ENCODE measurements at places on chromosomes 16 and 17. TPM values are rescaled to one million over a fixed set of nuclear protein-coding genes. Genes with fewer than 3 reads are reported as not detected.

- peaks cover 20% of the 10 kb centered on the region for H3K4me1 ChIP-seq
- no peak overlapping the region for H3K27ac ChIP-seq
- peaks cover 2% of the 10 kb centered on the region for H3K27me3 ChIP-seq
- no peak overlapping the region for H3K4me3 ChIP-seq
- DNase-seq: no peak
Measured at GRCh38 chr16:90044111-90044551, 24.9 kb upstream of the DBNDD1 start.

Gene CLDN6
- not detected for total RNA-seq

DNA sequence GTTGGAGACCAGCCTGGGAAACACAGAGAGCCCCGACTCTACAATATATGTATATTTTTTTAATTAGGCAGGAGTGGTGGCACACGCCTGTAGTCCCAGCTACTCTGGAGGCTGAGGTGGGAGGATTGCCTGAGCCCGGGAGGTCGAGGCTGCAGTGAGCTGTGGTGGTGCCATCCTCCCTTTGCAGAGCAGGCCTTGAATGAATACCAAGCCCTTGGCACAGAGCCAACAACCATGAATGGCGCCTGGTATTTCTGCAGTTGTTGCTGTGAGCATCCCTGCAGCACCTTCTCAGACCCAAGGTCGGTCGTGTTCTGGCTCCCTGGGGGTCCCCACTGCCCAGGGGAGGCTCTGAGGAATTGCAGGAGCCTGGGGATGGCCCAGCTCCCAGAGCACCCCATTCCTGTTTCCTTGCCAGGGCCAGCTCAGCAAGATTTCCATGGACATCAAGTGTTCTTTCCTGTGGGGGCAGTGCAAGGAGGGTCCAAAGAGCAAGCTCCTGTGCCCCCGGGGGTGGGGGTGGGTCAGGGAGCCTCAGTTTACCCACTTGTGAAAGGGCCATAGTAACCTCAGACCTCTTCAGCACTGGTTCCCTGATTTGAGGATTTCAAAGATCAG lies 25.6 kb upstream of the RMI2 start:
- H3K36me3 ChIP-seq: no peaks in the 10 kb centered on the region
- H3K4me1 ChIP-seq: peaks cover 18% of the 10 kb centered on the region
- DNase-seq: peak; percentile 39

DNA sequence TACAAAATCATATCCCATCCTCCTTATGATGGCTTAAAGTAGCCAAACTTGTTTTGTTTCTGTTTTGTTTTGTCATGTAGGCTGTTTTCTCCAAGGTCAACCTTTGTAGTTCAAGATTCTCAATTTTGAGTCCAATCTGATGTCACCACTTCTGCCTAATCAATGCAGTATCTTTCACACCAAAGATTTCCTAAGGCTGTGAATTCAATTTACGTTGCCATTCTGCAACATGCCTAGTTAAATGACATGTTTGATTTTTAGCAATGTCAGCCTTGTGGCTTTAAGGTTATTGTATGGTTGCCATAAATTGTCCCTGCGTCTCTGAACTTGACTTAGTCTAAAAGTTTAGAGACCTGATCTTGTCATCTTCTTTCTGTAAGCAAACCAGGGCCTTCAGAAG lies 20.4 kb downstream of the ZNF213 start:
- H3K4me1 ChIP-seq: peaks cover 51% of the 10 kb centered on the region
- peaks cover 25% of the 10 kb centered on the region for H3K27me3 ChIP-seq
- H3K4me3 ChIP-seq: no peak overlapping the region
- H3K36me3 ChIP-seq: no peaks in the 10 kb centered on the region
- no peak overlapping the region for H3K27ac ChIP-seq
- no peak for DNase-seq

Gene KCTD2
- 45.6 TPM for total RNA-seq

DNA sequence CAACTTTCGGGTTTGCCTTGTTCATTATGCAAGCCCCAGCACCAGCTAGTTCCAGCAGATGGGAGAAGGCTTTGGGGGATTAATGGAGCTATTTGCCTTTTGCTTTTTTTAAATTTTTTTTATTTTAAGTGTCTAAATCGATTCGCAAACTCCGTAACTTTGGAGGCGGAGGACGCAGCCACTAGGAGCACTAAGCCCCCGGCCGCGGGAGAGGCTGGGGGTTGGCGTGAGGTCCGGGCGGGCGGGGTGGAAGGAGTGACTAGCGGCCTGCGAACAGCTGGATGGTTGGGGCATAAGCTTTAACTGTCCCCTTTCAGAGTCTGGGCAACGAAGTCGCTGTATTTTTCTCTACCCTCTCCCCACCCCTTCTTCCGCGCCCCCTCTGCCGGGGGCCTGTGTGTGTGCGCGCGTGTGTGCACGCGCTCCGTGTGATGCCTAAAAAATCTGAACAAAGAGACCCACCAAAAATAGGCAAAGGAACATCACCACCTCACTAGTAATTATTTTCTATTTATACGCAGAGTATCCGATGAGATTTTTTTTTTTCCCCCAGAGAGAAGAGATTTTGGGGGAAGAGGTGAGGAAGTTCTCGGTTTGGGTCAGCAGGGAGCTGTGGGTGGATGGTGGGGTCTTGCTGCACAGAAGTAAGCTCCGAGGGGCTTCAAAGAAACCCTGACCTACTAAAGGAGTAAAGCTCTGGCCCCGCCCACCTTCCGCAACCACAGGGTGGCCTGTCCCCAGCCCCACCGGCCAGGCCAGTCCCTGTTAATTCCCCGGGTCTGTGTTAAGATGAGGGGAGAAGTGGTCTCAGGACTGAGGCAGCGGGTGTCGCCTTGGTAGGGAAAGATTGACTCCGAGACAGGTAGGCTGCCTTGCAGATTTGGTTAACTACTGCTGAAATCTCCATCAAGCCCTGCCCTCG lies 2.3 kb downstream of the SHISA9 start:
- DNase-seq: peak; percentile 72
- H3K4me3 ChIP-seq: peak overlapping the region; percentile 59
- H3K36me3 ChIP-seq: no peaks in the 10 kb centered on the region
- no peak overlapping the region for H3K27ac ChIP-seq
- H3K27me3 ChIP-seq: peaks cover 29% of the 10 kb centered on the region

Gene IKZF3
- total RNA-seq: 0.17 TPM

Gene MRPS7
- 47.9 TPM for total RNA-seq

GRCh38 chr17:80859002-80859941 lies 132.4 kb upstream of the CHMP6 start:
- peak; percentile 95 for DNase-seq
- H3K27ac ChIP-seq: peak overlapping the region; percentile 64
- H3K27me3 ChIP-seq: no peaks in the 10 kb centered on the region
- peaks cover 54% of the 10 kb centered on the region for H3K36me3 ChIP-seq

DNA sequence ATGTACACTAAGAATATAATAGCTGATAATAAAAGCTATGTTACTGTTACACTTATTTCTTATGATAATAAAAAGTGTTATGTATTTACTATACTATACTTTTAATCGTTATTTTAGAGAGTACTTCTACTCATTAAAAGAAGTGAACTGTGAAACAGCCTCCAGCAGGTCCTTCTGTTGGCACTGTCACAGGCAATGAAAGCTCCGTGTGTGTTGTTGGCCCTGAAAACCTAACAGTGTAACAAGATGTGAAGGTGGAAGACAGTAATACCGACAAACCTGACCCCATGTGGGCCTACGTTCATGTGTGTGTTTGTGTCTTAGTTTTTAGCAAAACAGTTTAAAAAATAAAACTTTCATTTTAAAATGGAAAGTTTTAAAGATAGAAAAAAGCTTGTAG lies 91.8 kb downstream of the STH start:
- H3K27me3 ChIP-seq: no peaks in the 10 kb centered on the region
- no peak for DNase-seq
- no peaks in the 10 kb centered on the region for H3K4me1 ChIP-seq

DNA sequence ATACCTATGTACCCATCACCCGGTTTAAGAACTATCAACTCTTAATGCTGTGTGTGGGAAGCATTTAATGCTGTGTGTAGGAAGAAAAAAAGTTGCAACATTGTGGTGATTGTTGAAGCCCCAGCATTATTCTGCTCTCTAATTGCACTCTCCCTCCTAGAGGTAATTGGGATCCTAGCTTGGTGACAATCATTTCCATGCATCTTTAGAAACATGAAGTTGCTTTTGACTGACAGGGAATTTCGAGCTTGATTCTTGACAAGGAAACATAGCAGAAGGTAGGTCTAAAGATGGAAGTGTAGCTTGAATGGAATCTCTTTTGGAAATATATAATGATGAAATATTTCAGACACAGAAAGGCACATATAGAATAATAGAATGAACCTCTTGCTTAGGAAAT lies 27.3 kb downstream of the HEXIM2 start:
- H3K4me3 ChIP-seq: no peak overlapping the region
- no peak for DNase-seq
- peaks cover 3% of the 10 kb centered on the region for H3K4me1 ChIP-seq
- no peaks in the 10 kb centered on the region for H3K27me3 ChIP-seq

DNA sequence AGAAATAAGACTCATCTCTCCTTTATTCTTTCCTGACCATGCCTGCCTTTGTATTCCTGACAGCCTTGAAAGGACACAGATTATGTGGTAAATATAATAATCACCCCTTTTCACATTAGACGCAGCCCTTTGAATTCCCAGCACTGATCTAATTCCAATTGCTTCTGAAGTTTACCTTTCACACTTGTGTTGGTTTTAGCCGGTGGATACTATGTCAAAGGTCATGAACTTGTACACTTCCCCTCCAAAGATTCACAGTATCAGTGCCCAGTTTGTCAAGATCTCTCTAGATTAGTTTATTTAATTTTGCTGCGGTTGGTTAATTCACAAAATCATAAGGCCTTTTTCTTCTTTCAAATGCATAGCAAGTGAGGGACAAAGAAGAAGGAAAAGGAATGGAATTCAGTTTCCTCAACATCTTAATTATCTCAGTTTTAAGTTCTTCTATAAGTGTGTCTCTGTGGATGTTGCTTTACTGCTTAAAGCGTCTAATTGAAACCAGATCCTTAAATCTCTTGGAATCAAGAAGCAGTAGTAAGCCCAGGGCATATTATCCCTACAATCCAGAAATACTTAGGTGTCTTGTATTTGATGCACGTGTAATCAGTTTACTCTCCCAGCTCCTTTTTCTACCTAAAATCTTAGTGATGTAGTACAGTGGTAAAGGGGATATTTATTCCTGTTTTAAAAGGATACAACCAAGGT lies 174.3 kb upstream of the TBX2 start:
- no peaks in the 10 kb centered on the region for H3K4me1 ChIP-seq
- no peak for DNase-seq
- no peak overlapping the region for H3K27ac ChIP-seq
- H3K36me3 ChIP-seq: no peaks in the 10 kb centered on the region
- no peaks in the 10 kb centered on the region for H3K27me3 ChIP-seq

GRCh38 chr17:78759203-78759968 lies 22.7 kb downstream of the CYTH1 start:
- H3K4me3 ChIP-seq: no peak overlapping the region
- no peaks in the 10 kb centered on the region for H3K27me3 ChIP-seq
- H3K36me3 ChIP-seq: no peaks in the 10 kb centered on the region
- H3K27ac ChIP-seq: no peak overlapping the region

DNA sequence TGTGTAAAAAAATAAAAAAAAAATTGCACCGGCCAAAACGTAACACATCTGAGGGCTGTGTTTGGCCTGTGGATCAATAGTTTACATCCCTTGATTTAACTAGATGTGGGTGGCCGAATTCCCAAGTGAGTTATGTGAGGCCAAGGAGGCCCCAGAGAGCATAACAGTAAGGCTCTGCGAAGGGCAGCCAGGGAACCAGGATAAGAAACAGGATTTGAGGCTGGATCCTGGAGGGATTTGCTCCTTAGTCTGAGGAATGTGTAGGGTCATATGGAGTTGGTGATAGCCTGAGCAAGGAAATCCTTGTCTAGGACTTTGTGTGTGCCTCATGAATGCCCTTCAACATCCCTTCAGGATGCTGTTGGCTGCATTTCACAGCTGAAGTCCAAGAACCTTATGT lies 2.0 kb downstream of the PHKG2 start:
- H3K27me3 ChIP-seq: no peaks in the 10 kb centered on the region
- peaks cover 12% of the 10 kb centered on the region for H3K4me1 ChIP-seq
- no peak overlapping the region for H3K4me3 ChIP-seq
- peaks cover 36% of the 10 kb centered on the region for H3K36me3 ChIP-seq
- no peak for DNase-seq

All from spinal cord (tissue), 10 donors.